CD4-positive, alpha-beta memory T cell (primary cell): ENCODE measurements at places on chromosomes 2 and 18.

- no peak for DNase-seq
Measured at GRCh38 chr2:100257939-100258338, 64.4 kb downstream of the LONRF2 start.

GRCh38 chr2:16318474-16319195 lies 347.0 kb downstream of the CYRIA start:
- DNase-seq = no peak

DNA sequence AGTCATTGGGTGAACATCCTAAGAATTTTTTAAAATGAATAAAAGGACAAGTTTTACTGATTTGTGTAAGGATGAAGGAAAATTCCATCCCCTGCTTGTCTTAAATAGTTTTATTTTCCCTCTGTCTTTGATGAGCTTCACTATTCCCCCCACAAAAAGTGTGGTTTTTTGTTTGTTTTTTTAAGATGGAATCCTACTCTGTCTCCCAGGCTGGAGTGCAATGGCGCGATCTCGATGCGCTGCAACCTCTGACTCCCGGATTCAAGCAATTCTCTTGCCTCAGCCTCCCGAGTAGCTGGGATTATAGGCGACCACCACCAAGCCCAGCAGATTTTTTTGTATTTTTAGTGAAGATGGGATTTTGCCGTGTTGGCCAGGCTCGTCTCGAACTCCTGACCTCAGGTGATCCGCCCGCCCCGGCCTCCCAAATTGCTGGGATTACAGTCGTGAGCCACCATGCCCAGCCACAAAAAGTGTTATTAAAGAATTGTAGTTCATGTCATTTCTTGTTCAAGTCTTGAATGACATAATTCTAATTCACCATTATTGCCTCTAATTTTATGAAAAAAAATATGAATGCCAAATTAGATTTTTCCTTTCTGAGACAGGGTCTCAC lies 91.7 kb downstream of the AGPS start:
- no peak for DNase-seq

GRCh38 chr2:220509966-220510365 lies 882.5 kb downstream of the SLC4A3 start:
- no peak for DNase-seq

DNA sequence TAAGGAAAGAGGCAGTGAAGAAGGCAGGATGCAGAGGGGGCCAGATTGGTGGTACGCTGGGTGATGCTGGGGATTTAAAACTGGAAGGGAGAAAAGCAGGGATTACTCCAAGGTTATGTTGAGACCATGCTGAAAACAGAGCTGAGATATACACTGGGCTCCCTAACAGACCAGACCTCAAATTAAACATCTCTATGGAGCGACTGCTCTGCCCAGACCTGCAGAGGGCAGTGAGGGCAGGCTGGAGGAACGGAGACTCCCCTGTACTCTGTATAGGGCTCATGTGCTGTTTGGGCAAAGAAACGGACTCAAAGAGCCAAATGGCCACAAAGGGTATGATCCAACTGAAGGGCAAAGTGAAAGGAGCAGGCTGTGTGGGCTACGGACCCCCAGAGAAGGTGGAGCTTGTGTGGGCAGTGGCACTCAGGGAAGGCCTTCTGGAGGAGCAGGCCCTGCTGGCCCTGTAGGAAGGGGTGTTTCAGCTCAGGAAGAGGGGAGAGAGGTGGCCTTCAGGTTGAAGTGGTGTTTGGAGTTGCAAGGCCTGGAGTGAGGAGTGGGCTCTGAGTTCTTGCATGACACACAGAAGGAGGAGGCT lies 4.8 kb upstream of the CELF4 start:
- DNase-seq = no peak

DNA sequence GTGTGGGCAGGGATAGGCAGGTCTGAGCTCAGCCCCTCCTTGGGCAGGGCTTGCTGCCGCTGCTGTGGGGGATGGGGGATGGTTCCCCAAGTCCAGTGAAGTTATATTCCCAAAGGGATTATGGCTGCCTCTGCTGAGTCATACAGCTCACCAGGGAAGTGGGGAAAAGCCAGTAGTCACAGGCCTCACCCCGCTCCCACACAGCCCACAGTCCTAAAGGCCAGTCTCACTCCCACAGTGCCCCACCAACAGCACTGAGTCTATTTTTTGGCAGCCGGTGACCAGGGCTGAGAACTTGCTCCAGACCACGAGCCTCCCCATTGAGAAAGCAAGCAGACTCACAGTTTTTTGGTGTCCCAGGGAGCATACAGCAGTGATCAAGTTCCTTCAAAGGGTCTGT lies 173.3 kb downstream of the OSR1 start:
- no peak for DNase-seq

DNA sequence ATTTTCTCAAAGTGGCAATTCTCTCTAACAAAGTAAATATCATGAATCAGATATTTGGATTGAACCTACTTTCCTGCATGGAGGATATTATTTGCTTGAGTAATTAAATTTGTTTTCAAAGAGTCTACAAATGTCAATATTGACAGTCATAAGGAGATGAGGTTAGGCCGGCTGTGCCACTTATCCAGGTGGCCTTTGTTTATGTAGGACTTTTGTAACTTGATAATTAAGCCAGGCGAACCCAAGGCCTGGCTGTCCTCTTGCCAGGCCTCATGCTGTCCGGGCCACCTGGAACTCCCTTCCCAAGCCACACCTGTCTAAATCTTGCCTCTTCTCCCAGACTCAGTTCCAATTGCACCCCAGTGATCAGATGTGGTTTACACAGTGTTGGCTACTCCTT lies 255.2 kb downstream of the ACKR3 start:
- DNase-seq = no peak

GRCh38 chr18:25187521-25188192 lies 164.3 kb downstream of the ZNF521 start:
- no peak for DNase-seq

- no peak for DNase-seq
Measured at GRCh38 chr2:46087492-46087891, 209.7 kb upstream of the EPAS1 start.

DNA sequence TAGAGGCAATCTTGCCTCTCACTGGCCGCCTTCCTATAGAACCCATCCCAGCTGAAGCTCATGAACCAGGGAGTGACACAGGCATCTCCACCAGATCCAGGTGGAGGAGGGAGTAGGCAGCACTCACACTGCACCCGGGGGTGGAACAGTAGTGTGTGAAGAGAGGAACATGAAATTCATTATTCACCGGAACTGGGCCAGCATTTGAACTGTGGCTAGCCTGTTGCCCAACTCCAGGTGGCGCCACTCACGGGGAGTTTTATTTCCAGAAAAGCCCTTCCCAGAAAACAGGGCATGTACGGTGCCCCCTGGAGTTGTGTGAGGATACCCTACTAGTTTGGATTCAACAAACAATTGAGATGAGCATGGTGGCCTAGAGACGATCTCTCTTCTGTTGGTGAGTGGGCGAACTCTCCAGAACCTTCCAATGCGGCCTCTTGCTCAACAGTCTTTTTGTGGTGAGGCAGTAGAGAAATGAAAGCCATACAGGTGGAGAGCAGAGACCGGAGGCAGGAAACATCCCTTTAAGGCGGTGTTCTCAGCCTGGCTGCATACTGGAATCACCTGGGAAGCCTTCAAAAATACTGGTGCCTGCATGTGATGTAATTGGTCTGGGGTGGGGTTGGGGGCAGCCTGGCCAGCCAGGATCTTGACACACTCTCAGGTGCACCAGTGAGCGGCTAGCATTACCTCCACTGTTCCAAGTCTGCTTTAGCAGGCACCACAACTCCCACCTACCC lies 73.5 kb upstream of the NEDD4L start:
- no peak for DNase-seq

GRCh38 chr2:128425731-128426620 lies 107.3 kb upstream of the HS6ST1 start:
- DNase-seq = no peak

DNA sequence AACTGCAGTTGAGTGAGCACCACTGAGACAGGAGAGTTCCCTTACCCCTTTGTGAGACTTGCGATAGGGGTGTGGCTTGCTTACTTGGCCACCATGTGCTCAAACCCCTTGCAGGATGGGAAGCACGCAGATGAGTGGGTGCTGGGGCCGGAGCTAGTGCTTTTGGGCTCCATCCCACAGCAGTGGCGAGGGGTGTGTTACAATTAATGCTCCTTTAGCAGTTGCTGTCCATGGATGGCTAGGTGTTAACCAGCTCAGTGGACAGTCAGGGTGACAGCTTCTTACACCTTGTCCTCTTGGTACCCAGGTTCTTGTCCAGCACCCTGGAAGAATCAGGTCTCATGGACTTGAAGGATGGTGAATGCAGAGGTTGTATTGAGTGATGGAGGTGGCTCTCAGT lies 103.9 kb downstream of the SH3RF3 start:
- DNase-seq = no peak

- no peak for DNase-seq
Measured at GRCh38 chr18:48813321-48813720, 137.4 kb downstream of the SMAD7 start.

DNA sequence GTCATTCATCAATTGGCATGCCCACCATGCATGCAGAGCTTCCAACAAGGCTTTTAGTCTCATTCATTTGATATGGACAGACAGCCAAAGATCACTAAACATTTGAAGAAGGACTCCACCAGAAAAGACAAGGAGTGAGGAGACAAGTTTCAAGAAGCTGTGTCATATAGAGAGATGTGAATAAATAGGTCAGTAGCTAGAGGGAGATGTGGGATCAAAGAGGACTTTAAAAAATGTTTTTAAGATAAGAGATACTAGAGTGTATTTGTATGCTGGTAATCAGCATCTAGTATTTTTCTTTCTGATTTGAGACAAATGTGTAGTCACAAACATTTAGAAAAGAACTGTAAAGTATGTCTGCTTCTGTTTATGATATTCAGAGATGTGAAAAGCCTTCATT lies 48.5 kb downstream of the ANTXR1 start:
- no peak for DNase-seq

- DNase-seq = no peak
Measured at GRCh38 chr2:160670618-160671017, 177.0 kb upstream of the RBMS1 start.

DNA sequence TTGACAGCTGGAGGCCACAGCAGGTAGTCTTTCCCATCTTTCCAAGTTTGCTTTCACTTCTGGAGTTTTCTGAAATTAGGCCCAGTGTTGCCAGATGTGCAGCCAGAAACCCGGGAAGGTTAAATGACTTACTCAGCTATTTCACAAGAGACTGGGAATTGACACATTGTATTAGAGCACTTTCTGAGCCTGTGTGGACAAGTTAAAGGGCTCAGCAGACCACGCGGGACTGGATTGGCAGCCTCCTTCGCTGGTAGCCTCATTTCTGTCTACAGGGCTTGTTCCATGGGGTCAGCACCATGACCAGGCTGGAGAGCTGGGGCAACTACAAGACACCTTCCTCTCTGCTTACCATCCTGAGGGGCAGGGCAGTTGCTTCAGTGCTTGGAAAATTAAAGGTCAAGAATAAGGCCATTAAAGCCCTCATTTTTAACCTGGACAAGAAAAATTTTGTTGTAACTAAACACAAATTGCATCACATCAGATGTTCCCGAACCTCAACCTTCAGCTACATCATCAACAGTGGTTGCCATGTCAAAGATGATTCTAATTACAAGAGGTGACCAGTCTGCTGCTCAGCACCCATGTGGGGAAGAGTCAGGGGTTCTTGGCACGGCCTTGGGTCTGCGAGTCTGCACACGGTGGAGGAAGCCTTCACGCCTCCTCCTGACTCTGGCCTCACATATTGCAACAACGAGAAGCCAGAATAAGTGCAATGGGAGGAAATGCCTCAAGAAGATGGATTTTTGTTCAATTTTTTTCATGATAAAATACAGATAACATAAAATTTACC lies 279.5 kb upstream of the RAB6C start:
- no peak for DNase-seq
